K562 (cell line): ENCODE measurements at places on chromosomes 6 and 20.
A peak's percentile ranks its signal among the peaks of the same experiment; 100 is the strongest.

DNA sequence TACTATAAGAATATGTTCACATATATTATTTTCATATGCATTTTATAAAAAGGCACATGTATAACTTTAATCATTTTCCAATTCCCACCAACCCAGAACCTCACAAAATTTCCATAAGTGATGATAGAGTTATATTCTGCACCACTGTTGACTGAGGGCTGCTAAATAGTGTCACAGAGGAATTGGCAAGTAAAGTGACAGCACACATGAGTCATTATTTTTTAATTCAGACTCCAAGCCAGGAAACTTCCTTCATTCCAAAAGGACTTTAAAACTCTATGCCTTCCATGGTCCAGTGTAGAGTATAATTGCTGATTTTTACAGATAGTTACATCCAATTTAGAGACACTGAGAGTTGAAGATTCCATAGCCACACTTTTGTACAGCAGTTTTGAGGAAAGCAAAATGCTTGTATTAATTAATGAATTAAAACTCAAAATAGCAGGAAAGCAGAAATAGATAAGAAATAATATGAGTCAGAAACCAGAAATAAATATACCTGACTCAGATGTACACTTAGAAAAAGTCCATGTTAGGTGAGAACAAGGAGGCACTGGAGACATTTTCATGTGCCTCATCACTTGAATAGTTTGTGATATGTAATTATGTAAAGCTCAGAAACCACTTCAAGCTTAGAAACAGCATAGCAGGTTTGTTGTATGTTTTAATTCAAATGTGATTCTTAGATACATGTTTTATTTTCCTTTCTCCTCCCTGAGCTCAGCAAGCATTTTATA, 425.2 kb upstream of the OPRM1 start:
- DNase-seq, result no peak

DNA sequence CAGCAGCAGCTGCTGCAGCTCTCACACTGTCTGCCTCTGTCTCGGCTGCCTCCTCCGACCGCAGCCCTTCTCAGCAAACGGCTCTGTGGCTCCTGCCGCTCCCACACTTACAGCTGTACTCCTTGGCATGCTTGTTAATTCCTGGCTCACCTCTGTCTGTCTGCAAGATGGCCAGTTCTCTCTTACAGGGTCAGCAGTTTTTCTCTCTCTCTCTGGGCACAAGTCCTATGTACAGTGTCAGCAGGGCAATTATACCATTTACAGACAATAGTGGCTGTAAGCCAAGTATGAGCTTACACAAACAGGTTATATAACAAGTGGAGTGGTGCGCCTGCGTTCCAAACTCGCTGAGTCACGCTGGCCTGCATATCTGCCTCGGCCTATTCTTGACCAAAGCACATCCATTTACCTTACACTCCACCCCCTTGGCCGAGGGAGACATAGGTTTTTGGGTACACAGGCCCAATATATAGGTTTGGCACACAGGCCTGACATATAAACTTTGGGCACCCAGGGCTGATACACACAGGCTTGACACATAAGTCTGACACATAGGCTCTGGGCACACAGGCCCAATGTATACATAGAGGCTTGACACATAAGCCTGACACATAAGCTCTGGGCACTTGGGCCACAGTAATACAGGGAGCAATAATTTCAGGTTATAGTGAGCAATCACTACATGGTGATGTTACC, 4.4 kb downstream of the ZKSCAN3 start:
- peak; percentile 64 for DNase-seq

DNA sequence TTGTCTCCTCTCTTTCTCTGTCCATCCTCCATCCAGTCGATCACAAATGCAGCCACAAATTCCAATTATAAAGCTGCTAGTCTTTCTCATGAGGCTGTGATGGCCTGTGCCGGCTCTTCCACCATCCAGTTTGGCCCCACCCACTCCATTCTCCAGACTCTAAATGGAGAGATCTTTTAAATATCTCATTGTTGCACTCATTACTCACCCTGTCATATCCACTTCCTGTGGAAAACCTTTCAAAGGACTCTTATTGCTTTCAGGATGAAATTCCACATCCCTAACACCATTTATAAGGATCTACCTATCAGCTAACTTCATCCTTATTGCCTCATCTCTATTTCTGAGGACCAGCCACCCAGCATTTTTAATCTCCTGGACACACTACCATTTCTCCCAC, 70.6 kb downstream of the NRN1 start:
- no peak for DNase-seq

DNA sequence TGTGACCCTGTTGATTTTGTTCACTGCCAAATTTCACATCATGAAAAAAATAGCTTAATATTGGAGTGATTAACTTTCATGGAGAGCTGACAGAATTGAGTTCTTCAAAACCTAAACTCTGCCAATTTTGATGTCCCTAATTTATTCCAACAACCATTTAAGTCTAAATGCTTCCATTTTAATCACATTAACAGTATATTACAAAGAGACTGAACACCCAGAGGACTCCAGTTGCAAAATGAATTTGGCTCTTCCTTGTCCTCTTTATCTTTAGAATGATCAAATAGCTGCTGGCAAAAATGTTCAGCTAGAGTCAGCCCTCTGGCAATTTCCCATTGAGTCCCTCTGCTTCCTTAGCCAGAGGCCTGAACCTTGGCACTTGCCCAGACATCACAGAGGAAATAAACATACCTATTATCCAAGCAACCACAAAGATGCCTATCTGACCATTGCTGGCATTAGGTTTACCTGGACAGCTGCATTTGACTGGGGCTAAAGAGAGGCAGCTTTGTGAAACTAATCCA, 299.0 kb upstream of the STXBP5 start:
- no peak for DNase-seq

- no peak for DNase-seq
These were observed 8.1 kb downstream of the FERMT1 start for GRCh38 chr20:6114696-6115095.

DNA sequence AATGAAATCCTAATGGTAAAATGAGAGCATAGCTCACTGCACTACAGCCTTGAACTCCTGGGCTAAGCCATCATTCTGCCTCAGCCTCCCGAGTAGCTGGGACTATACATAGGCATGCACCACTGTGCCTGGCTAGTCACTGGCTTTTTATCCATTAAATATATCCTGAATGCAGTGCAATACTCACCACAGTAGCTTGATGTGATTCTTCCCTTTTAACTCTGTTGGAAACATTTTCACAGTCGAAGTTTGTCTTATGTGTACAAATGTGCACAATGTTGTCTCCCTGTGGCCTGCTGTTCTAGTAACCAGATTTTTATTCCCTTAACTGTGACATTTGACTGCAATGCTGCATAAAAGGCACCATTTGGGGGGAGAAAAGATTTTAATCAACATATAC, 56.7 kb downstream of the TRMT6 start:
- no peak for DNase-seq

DNA sequence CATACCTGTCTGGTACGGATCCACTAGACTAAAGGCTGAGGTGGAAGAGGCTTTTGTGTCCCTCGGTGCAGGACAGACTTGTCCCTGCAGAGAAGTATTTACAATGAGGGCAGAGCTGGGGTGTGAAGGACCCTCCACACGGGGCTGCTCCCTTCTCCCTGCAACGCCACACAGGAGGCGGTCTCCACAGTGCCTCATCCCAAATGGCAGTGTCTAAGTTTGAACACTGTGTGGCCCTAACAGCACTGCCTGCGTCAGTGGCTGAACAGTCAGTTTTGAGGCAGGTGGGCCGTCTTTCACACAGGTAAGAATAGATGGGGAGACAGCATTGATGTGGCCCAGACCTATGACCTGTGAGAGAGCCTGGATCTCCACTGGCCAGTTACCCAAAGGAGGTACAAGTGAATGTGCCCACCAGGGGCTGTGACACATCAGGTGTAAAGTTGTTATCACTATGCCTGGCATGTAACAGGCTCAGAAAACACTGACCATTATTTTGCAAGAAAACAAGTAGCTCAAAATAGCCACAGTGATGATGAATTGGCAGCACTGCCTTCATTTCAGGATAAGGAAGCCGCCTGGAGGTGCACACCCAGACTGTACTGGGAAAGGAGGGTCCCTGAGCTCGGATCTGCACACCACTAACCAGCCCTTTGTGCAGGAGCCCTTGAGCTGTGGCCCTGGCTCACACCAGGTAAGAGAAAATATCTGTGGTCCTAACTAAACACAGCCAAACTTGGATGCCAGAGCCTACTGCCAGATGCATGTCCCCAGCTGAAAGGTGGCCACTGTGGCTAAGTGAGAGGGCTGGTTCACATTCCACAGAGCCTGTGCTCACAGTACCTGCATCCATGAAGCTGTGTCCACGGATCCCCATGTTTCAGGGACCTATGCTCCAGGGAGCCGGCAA, 246.7 kb downstream of the DLL1 start:
- no peak for DNase-seq
